NCI-H82 (cell line): ENCODE measurements at places on chromosomes 5 and 9.

DNA sequence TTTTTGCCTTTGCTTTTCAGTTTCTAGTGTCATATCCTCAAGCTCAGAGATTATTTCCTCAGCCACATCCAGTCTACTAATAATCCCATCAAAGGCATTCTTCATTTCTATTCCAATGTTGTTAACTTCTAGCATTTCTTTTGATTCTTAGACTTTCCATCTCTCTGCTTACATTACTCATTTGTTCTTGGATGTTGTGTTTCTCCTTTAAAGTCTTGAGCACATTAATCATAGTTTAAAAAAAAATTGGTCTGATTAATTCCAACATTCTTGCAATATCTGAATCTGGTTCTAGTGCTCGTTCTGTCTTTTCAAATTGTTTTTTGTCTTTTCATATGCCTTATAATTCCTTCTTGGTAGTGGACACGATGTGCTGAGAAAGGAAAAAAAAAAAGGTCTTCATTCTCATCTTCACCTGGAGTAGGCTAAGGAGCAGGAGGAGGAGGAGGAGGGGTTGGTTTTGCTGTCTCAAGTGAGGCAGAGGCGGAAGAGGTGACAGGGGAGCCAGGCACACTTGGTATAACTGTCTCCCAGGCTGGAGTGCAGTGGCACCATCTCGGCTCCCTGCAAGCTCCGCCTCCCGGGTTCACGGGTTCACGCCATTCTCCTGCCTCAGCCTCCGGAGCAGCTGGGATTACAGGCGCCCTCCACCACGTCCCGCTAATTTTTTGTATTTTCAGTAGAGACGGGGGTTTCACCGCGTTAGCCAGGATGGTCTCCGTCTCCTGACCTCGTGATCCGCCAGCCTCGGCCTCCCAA, 16.3 kb downstream of the PRXL2C start:
- DNase-seq = no peak

DNA sequence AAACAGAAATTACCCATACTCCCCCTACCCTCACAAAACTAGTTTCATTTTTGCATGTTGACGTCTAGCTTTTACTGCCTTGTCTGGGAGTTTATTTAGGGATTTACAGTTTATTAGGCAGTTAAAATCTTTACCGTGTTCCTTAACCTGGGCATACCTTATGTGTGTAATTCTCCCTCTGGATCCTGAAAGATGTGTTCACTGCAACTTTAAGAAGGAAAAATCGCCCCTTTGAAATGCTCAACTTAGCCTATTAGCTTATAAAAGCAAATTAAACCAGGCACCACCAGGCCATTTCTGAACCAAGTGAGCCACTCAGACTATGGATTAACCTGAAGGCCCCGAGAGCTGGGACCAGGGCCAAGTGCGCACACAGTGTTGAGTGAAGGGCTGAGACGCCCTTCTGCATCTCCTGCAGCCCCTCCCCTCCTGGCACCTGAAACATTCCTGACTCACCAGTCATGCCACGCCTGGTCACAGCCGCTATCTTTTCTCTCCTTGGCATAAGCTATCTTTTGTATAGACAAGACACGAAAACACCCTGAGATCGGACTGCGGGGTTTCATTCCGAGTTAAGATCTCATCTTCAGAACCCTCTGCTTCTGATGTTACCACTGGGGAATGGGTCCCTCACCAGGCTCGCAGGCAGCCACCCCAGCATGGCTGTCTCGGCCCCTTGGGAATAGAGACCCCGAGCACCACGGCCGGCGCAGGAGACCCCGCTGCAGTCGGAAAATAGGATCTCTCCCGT, 111.9 kb downstream of the ROR2 start:
- DNase-seq = peak; percentile 87

DNA sequence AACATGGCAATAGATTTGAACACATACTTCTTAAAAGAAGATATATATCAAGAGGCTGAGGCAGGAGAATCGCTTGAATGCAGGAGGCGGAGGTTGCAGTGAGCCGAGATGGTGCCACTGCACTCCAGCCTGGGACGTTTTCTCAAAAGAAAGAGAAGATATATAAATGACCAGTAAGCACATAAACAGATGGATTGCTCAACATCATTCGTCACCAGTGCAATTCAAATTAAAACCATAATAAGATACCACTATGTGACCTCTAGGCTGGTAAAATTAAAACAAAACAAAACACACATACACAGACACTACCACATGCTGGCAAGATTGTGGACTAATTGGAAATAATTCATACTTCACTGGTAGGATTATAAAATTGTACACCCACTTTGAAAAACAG, 5.3 kb upstream of the TXN start:
- no peak for DNase-seq

- no peak for DNase-seq
Observed at GRCh38 chr5:133845271-133845670, 123.2 kb downstream of the C5orf15 start.

DNA sequence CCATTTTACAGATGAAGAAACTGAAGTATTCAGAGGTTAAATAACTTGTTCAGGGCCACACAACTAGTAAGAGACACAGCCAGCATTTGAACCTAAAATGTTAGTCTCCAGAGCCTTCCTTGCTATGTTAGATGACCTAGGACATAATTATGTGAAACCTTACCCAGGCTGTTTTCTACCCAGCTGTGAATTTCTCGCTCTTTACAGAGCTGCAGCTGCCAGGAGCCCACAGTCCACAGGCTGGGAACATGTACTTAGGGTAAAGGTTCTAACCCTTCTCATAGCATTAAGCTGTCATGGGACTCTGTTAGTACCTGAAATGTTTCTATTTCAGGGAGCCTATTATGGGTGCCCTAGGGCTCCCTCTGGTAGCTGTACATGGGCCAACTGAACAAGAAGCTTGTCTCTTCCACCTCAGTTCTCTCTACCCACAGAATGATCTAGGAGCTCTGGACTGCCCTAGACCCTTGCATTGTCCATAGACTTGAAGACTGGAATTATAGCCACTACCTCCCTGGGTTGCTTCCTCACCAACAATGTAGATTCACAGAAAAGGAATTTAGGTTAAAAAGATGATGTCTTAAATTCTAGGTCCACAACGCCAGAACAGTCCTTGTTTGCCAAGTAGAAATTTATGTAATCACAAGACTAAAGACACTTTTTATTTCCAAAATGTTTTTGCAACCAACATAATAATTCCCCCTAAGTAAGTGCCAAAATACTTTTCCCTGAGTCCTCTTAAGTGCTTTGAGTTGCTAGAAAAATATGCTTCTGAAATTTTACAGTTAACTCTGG, 262.9 kb downstream of the PIK3R1 start:
- DNase-seq = peak; percentile 1

- no peak for DNase-seq
Observed at GRCh38 chr9:5801739-5802113, 31.2 kb downstream of the ERMP1 start.

GRCh38 chr5:3602785-3603502, 7.3 kb downstream of the IRX1 start:
- DNase-seq = no peak

GRCh38 chr9:120383999-120384924, 195.7 kb downstream of the CDK5RAP2 start:
- no peak for DNase-seq

DNA sequence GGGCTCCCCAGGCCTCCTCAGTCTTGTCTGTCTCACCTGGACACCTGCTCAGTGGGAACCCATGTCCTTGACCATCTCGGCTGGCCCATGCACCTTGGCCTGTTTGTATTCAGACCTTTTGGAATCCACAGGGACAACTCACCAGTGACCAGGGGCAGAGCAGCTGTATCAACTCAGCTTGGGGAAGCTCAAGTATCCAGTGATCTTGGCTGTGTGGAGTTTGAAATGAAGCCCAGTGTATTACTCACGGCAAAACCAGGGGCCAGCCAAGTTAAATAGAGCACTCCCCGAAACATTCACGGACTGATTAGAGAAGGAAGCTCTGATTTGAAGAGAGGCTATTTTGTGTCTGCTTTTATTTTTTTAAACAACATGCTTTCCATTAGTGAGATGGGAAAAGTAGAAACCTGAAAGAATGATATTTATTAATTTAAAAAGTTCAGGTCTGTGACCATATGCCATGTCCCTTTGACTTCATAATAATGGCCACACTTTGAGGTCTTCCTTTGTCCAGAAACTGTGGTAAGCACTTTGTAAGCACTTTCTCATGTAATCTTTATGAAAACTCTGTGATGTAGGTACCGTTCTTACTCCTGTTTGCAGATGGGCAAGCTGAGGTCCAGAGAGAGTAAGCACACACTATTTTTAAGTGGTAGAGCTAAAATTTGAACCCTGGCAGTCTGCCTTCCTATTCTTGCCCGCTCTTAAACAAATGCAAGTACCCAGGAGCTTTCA, 656.5 kb downstream of the BNC2 start:
- no peak for DNase-seq

DNA sequence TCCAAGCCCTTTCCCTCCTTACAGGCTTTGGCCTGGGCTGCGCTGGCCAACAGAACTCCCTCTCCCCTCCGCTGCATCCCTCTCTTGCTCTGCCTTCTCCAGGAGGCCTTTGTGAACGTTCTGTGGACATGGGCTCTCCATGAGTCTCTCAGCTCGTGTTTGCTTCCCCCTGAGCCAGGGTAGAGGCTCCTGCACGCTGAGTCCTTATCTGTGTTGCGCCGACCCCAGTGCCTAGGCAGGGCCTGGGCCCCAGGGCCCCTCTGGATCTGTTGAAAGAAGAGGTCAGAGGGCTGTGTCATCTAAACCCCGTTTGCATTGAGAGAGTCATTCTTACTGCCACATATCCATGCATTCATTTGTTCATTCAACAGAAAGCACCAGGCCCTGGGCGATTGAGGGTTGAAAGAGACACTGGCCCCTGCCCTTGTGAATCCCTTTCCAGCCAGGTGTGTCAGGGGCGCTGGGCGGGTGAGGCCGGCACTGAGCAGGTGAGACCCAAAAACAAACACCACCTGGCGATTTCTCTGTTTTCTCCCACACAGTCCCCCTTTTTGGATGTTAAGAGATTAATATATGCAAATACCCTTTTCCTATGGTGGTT, 111.2 kb upstream of the IER5L start:
- DNase-seq = no peak

DNA sequence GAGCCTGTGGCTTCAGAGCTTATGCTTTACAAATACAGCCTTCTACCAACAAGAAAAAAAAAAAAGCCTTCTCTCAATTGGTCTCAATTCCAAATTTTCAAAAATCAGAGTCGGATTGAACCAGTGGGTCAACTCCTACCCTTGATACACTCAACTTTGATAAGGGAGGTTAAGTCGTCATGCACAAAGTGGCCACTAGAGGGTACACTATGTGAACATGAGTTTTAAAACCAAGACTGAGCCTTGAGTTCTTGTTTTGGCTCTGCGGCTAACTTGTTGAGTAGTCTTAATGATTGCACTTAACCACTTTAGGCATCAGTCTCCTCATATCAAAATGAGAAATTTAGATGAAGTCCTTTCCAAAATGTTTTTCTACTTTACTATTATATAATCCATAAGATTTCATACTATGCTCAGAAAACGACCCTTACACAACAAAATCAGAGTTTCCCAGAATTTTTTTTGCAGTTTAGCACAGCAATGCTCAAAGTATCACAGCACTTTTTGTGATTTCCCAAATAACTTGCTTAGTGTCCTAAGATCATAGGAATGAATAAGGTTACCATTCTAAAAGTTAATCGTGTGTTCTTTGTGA, 92.9 kb upstream of the MTAP start:
- peak; percentile 76 for DNase-seq

GRCh38 chr5:169011451-169011850, 289.5 kb downstream of the SLIT3 start:
- no peak for DNase-seq

DNA sequence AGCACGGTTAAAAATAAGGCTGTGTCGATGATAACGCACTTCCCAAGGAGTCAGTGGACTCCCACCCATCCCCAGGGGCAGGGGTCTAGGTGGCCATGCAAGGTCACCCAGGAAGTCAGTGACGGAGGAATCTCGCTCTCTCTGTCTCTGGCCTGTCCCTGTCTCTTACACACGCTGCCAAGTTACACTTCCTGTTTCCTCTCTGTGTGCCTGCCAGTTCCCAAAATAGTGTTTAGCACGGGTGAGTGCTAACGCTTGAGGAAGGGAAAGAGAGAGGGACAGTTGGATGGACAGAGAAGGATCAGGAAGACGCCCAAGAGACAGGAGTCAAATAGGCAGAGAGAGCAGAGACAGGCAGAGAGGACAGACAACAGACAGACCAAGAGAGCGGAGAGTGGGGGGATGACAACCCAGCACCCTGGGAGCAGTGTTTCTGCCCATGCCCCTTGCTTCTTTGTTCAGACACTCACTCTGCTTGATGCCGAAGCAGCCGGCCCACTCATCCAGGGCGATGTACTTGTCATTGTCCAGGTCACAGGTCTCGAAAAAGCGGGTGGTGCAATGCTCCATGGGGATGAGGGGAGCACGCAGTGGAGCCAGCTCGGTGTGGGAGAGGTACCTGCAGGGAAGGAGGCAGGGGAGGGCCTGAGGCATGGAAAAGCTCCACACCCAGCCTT, 23.0 kb downstream of the SPARC start:
- no peak for DNase-seq

GRCh38 chr5:116652196-116652729, 77.6 kb upstream of the SEMA6A start:
- DNase-seq = no peak

DNA sequence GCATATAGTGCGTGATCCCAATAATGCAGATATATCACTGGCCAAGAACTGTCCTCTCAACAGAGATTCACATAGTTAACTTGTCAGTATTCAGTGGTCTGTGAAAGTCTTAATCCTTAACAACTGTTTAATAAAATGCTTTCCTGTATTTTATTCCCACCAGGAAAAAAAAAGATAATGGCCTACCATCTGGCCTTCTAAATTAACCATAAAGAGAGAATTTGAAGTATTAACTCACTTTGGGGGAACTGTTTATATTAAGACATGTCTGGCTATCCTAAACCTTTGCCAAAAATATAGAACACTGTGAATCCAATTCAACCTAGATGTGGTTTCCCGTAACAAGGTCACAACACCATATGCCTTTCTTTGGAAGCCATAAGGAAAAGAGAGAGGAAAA, 818 bp upstream of the FREM1 start:
- no peak for DNase-seq

DNA sequence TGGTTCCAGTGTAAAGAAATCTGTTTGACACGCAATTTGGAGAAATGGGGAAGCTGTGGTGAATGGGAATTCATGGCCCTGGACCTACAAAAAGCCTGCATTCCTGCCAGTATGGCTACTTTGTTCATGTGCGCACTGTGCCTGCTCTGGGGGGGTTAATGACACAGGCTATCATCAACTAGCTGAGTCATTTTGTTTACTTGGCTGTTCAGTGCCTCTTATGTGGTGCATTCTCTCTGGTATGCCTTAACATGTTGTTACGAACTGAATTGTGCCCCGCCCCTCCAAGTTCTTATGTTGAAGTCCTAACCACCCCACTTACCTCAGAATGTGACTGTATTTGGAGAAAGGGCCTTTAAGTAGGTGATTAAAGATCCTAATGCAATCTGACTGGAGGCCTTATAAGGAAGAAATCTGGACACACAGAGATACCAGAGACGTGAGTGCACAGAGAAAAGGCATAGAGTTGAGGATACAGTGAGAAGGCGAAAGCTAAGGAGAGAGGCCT, 20.4 kb upstream of the UBAP1 start:
- peak; percentile 39 for DNase-seq

DNA sequence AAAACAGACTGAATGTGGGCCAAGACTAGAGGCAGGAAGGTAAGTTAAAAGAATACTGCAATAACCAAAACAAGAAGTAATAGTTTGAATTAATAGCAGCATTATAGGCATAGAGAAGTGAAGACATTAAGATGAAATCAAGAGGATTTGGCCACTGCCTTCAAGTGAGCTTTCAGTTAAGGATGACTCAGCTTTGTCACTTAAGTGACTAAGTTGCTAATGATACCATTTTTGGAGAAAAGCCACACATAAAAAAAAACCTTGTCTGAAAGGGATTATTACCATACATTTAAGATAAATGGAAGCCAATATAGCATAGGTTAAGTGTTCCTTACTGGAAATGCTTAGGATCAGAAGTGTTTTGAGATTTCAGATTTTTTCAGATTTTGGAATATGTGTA, 57.0 kb downstream of the ECPAS start:
- DNase-seq = no peak
